Stimulated activated naive CD4-positive, alpha-beta T cell treated with Interleukin-2 at 50 U/mL for 16 hours (primary cell): ENCODE measurements at places on chromosomes 4 and X.

DNA sequence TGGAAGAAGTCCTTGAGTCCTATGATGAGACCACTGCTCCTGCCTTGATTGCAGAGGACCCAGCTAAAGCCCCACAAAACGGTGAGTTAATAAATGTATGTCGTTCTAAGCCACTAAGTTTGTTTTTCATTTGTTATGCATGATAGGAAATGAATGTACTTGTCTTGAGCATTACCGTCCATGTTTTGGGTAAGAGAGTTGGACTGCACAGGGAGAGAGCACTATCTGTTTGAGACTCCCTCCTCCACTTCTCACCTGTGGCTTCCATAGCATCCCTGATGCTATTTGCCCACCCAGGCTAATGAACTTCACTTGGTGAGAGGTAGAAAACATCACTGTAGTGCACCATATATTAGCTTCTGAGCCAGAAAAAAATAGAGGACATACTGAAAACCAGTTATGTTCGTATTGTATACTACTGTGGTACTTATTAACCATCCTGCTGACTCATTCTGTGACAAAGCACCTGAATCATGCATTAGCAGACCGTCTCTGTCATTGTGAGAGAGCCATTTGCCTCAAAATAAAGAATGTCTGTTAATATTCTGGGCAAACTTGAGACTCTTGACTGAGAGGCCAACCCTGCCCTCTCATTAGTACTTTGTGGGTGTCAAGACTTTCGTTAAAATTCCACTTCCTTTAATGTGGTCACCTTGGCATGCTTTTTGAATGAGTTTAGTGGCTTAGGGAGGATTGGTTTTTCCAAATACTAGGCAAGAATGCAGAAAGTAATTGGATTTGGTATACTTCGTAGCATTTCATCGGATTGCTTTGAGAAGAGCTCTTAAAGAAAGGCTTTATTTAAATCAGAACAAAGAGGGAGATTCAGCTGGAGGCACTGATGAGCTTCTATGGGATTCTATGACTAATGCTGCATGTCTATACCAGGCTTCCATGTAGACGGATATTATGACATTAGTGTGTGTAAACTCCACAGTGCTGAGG is 99.3 kb upstream of the GRPR start:
- DNase-seq = no peak

- no peak for DNase-seq
Measured at GRCh38 chr4:168844353-168845049, 165.6 kb downstream of the CBR4 start.

- no peak for DNase-seq
Measured at GRCh38 chr4:114272226-114272625, 292.8 kb upstream of the ARSJ start.

DNA sequence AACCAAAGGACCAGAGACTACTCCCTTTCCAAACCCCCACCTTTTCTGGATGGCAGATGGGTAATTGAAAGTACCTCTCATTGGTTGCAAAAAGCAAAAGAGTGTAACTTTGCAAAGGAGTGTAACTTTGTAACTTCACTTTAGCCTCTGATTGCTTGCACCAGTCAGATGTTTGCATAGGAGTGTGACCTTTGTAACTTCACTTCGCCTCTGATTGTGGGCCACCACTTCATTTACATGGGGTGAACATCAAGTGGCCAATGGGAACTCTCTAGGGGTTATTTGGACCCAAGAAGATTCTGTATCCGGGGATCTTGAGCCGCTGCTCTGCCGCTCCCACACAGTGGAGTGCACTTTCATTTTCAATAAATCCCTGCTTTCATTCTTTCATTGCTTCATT is 9.9 kb upstream of the SLC25A43 start:
- DNase-seq = no peak

GRCh38 chr4:13982010-13982409 is 354.5 kb upstream of the BOD1L1 start:
- no peak for DNase-seq

GRCh38 chrX:18883234-18883960 is 100.5 kb downstream of the PHKA2 start:
- no peak for DNase-seq

DNA sequence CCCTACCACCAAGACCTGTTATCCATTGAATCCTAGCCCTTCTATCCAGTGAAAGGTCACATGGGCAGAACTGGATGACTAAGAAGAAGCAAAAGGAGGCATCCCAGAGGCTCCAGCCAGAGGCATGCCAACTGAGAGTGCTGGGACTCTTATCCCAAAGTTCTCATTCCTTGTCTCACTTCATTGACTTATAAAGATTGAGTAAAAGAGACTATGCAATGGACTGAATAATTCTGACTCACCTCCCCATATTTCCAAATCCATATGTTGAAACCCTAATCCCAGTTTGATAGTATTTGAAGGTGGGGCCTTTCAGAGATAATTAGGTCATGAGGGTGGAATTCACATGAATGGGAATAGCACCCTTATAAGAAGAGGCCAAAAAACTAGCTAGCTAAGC is 131.4 kb downstream of the COL25A1 start:
- no peak for DNase-seq

DNA sequence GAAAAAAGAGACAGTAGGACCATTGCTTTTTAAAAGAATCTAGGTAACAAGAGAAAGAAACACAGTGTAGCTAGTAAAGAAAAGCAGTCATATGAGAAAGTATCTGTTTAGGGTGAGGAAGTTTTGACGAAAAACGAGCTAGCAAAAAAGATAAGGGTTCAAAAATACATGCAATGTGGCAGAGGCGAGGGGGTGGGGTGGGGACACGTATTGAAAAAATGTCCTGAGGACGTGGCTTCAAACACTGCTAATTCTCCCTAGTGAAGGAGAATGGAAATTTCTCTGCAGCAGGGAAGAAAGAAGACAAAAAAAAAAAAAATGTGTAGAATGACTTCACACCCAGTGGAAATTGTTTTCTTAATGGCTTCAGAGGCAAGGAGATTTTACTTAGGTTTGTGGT is 856.4 kb upstream of the INTU start:
- no peak for DNase-seq

DNA sequence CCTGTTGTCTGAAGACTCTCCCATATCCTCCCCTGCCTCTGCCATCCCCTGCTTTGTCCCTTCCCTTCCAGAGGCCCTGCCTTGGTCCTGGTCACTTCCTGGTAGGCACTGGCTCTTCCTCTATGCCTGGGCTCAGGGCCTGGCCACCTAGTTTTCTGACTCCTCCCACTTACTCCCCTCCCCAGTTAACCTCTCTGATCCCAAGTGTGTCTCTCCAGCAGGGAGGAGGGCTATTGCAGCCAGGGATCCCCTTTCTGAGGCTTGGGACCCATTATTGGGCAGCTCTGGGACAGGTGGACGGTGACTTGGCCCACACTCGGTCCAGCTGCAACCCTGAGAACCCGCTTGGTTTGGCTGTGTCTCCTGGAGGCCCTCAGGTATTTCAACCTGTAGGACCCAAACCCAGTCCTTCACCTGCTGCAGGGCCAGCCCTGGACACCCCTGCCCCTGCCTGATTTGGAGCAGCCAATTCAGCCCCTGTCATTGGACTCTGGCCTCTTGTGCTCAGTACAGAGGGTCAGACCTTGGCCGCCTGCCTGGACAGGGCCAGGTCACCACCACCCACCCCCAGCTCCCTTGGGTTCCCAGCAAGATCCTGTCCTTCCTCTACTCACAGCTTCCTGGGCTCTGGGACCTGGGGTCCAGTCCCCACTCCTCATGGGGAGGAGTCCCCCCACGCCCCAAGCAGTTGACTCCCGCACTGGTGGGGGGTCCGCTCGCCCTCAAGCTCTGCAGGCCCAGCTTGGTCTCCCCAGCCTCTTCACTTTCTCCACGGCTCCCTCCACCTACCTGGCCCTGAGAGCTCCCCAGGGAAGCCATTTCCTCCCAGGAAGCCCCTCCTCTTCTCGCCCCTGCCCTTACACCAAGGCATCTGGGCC is 1.1 kb upstream of the SH3BP2 start:
- no peak for DNase-seq
